ENCODE measurements at places on chromosomes 2 and 18.

DNA sequence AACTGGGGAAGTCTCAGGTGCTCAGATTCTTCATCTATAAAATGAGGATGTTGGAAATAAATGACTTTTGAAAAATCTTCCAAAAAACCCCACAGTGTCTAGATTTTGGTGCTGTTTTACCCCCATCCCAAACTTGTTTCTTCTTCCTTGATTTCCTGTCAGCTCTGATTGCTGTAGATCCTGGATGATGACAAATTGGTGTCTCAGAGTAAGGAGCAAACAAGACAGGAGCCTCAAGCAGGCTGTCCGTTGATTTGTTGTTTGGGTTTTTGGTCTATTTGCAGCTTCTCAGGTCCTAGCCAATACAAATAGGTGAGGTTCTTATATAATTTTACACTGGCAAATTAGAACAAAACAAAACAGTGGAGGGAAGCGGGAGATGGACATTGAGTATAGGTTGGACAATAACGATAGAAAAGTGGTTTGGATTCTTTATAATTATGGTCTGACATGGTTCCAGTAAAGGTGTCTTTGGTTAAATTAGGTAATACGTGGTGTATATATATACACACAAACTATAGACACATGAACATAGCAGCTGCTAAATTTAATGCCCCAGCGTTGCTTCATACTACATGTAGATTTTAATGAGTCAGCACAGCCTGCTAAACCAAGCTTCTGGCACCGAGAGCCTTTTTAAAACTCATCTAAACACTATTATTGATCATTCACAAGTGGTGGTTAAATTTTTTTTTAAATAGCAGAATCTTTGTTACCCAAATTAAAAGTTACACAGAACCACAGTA, 142.5 kb downstream of the FMNL2 start:
- DNase-seq = no peak

DNA sequence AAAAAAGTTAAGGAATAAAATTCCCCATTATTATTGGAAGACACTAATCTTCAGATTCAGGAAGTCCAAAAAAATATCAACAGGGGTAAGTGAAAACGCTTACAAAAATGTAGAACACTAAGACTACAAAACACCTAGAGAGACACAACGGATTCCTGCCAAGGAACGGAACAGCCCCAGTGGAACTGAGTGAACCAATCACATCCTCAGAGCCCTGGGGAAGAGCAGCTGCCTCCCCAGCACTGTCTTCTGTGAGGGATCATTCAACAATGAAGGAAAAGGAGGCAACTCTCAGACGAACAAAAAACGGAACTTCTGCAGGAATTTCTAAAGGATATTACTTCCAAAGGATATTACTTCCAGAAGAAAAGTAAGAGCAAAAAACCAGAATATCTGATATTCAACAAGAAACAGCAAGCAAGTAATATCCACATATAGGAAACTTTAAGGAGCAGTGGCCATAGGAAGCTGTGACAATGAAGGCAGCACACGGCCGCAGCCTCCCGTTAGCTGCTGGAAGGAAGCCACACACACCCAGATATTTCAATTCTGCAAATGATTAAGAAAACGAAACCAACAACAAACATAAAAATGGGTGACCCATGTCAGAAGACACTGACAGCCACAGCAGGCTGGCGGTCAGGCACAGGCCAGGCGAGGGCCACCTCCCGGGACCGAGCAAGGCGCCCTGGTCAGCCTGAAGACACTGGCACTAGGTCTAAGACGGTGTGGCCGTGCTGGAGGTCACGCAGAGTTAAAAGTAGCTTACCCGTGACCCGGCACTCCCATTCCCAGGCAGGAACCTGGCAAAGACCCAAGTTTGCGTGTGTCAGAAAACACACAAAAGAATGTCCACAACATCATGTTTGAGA, 81.8 kb downstream of the HDAC4 start:
- peak; percentile 47 for DNase-seq

DNA sequence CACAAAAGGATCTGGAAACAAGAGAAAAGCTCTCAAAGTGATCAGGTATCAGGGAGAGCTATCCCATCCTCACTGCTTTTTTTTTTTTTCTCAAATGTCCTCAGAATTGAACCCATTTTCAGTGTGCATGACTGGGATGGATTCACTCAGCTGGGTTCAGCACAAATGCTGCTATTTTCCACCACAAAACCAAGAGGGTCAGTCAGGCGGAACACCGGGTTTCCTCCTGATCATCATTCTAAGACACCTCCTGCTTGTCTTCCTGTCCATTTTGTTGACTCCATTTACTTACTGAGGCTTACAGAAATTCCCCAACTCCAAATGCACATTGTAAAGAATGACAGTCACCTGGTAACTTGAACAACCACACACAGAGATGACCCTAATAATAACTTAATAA, 39.9 kb downstream of the CYRIA start:
- no peak for DNase-seq

DNA sequence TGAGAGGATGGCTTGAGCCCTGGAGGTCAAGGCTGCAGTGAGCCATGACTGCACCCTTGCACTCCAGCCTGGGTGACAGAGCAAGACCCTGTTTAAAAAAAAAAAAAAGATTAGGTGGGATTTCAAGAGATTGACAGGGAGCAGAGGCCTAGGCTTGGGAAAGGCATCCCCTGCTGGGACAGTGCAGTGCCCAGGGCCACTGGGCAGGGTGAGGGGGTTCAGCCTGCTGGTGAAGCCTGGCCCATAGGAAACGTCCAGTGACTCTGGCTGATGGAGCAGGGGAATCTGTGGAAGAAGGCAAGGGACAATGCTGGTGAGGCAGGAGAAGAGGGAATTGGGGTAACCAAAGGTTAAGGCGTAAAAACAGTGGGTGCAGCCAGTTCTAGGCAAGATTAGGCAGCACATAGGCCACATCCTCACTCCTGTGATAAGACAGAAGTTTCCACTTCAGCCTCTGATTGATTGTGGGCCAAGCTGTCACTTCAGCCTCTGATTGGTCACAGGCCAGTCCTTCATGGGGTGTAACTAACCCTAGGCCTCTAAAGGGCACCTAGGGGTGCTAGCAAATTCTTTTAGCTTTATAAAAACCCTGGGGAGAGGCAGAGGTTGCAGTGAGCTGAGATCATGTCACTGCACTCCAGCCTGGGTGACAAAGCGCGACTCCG, 128.6 kb downstream of the MSH2 start:
- DNase-seq = no peak

DNA sequence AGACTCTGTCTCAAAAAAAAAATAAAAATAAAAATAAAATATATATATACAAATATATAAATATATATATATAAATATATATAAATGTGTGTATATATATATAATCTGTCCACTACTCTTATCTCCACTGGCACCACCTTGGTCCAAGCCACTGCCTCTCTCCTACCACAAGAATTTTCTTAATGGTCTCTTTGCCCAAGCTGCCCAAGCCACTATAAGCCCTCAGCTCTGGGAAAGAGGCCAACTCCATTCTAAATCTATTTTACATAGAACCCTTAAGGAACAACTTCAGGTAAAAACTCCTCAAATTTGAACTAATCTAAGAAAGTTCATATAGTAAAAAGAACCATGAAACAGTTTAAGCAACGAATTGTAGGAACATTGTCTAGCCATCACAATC, 45.6 kb upstream of the GREB1L start:
- DNase-seq = no peak

DNA sequence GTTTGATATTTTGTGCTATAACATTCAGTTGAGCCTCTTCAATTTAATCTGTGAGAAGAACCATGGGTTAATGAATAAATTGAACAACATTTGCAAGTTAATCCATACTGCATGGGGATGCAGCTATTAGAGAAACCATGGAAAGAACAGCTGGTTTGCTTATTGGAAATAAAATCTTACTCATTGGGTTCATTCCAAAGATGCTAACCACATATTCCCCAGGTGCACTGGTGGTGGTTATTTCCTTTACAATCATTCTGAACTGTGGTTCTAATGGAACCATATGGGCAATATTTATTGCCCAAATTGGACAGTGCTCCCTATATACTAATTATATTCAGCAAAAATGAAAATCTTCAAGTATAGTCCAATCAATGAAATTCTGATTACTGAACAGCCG, 1200.4 kb upstream of the CDH2 start:
- no peak for DNase-seq

Measured in testis (tissue), 5 donors.